ENCODE measurements at places on chromosomes 16 and 17.

DNA sequence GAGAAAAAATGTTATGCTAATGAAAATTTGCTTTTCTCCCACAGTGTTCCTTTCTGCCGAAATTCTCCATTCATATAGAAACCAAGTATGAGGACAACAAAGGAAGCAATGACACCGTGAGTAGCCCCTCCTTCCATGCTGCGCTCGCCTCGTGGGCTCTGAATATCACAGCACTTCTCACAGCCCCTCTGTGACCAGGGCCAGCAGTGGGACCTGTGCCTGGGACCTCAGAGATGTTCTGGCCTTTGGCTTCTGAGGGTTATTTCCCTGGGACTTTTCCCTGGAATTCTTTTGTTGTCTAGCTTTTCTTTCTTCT, 139.6 kb upstream of the NOL11 start:
- no peak for DNase-seq

DNA sequence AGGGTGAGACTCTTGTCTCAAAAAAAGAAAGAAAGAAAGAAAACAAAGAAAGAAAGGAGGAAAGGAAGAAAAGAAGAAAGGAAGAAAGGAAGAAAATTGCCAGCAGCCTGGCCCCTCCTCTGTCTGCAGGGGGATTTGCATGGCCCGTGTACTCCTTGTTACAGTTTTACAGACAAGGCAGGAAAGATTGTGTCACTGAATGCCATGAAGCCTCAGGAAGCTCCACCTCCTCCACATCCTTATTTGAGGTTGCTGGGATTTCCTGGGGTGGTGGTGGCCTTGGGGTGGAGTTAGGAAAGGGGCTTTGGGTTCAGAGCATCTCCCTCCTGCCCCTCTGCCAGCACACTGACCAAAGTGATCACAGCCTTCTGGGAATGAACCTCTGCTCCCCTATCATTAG, 23.6 kb downstream of the CFAP20 start:
- DNase-seq = no peak

GRCh38 chr17:3688852-3689261, 7.1 kb downstream of the P2RX5 start:
- no peak for DNase-seq

GRCh38 chr17:60557805-60558204, 31.8 kb upstream of the APPBP2 start:
- DNase-seq = no peak

GRCh38 chr17:80941743-80942422, 49.8 kb upstream of the CHMP6 start:
- no peak for DNase-seq

- no peak for DNase-seq
These were observed 78.1 kb downstream of the SEC14L1 start for GRCh38 chr17:77218902-77219301.

GRCh38 chr17:6686026-6686425, 27.1 kb downstream of the SLC13A5 start:
- DNase-seq = no peak

- no peak for DNase-seq
These were observed 11.3 kb downstream of the DNAAF1 start for GRCh38 chr16:84156342-84156784.

GRCh38 chr16:75579281-75579834, 13.2 kb downstream of the GABARAPL2 start:
- DNase-seq = no peak

- DNase-seq = no peak
These were observed 4.6 kb downstream of the IFT20 start for GRCh38 chr17:28330671-28331070.

GRCh38 chr17:35906926-35907637, 23.5 kb downstream of the RDM1 start:
- DNase-seq = no peak

- DNase-seq = no peak
These were observed 1795.9 kb downstream of the TP53TG3F start for GRCh38 chr16:35255186-35255803.

GRCh38 chr16:29844575-29845331, 18.3 kb downstream of the CDIPT start:
- DNase-seq = peak; percentile 21

DNA sequence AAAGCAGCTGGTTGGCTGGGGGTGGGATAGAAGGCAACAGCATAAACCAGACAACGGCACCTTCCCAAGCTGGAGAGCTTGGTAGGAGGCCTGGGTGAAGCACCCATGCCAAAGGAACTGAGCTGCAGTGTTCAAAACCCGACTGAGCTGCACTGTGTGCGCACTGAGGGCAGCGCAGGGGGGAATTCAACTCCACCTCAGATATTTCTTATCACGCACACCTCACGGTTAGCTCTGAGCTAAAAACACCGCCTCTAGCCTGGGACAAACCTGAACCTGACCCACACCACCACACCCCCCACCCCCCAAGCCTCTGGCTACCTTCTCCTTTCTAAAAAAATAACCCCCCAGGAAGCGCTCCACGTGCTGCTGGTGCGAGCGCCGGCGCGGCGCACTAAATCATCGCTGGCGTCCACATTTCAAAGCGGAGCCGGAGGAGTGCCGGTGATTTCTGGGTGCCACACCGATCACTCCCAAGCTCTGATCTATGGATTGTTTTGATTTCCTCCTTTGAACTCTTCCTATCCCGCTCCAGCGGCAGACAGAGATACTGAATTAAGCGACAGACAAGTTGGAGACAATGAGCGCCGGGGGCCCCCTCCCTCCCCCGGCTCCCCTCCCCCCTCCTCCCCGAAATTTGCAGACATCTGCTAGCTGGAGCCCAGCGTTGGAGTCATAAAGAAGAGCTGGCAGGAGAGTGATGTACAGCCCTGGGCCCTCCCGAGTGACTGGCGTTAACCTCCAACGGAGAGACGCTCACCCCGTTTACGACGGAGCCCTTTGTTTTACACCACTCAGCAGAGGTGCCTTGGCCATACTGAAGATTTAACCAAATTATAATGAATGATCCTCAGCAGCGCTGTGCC, 85.0 kb downstream of the NOG start:
- DNase-seq = no peak

DNA sequence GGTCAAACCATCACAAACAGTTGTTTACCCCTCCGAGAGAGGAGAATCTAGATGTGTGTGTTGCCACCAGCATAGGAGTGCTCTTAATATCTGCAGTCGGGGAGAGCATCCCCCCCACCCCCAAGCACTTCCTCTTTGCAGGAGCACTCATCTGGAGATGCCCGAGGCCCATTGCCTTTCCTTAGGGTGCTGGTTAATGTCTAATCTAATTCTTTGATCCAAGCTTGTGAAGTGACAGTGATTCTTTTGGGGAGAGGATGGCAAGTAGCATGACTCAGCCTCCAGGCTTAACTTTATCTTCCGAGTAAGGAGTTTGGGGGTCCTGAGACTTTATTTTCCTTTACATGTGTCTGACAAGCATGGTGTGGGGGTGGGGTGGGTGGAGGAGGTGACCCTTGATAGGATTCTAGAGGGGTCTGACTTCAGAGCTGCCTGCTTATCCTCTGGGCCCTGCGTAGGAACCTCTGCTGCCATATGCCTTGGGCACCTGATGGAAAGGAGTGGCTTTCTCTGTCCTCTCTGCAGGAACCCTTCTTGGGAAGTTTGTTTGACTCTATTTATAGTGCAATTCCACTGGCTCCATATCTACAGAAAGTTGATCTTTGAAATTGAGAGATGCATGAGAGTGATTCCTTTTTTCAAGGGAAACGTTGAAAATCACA, 207.1 kb downstream of the SPECC1 start:
- DNase-seq = no peak

GRCh38 chr16:51119973-51120729, 30.9 kb downstream of the SALL1 start:
- DNase-seq = no peak

- no peak for DNase-seq
These were observed 1.7 kb upstream of the PRKCB start for GRCh38 chr16:23833960-23834685.

GRCh38 chr16:1263591-1264344, 7.9 kb downstream of the TPSD1 start:
- no peak for DNase-seq

DNA sequence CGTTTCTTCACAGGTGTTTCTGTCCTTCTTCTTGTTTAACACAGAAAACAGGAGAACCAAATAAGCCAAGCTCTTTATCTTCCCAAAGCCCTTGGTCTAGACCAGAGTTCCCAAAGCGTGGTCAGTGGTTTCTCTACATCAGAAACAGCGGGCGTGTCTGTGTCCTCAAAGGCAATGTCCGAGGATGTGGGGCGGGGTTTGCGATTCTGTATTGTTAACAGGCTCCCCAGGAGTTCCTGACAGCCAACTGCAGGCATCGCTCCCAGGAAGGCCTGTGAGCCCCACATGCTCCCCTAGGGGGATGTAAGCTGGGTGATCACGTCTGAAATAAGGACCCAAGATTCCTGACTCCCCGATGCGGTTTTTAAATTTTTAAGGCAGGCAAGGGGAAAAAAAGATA, 28.4 kb upstream of the SLC25A19 start:
- no peak for DNase-seq

DNA sequence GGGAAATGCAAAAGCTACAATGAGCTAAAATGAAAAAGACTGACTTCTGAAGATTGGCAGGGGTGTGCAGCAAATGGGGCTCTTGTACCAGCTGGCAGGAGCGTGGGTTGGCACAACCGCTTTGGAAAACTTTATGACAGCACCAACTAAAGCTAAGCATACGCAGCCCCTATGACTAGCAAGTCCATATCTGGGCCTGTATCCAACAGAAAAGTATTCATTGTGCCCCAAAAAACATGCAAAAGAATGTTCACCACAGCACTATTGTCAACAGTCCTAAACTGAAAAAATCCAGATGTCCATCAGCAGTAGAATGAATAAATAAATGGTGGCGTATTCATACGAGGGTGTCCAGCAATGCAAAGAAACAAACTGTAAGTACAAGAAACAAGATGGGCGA, 22.6 kb upstream of the ITGA3 start:
- no peak for DNase-seq

Data from cerebellar nuclear complex (tissue), 1 donor.